ENCODE measurements at places on chromosomes 3 and 15.

GRCh38 chr3:8900869-8901268 is 62.4 kb downstream of the RAD18 start:
- no peak for DNase-seq

- DNase-seq, result no peak
Observed at GRCh38 chr3:12588039-12589009, 31.4 kb downstream of the MKRN2 start.

DNA sequence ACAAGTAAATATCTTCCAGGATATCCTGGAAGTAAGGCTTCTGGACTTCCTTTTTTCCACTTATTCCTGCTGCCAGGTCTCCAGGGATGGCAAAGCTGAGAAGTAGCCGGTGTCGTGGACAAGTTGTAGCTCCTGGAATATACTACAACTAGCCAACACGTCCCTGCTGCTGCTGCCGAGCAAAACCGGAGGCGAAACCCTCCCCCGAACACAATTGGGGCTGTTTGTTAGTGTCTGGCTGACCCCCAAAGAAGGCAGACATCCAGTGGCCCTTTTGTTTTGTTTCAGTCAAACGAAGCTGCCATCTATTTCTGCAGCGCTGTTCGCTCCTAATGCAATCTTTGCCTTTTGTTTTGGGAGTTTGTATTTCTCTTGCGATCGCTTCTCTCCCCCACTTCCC is 45.3 kb upstream of the EIF5A2 start:
- no peak for DNase-seq

GRCh38 chr3:8509961-8510360 is 8.3 kb downstream of the LMCD1 start:
- DNase-seq, result no peak

GRCh38 chr15:26866298-26867199 is at the start of gene GABRA5:
Gene GABRA5, plus strand, starts transcription at chr15:26867062. Its CDS starts 2,187 bp downstream, at chr15:26869249.
- DNase-seq, result peak; percentile 57

GRCh38 chr3:49803465-49804140 is 542 bp downstream of the INKA1 start:
- no peak for DNase-seq

DNA sequence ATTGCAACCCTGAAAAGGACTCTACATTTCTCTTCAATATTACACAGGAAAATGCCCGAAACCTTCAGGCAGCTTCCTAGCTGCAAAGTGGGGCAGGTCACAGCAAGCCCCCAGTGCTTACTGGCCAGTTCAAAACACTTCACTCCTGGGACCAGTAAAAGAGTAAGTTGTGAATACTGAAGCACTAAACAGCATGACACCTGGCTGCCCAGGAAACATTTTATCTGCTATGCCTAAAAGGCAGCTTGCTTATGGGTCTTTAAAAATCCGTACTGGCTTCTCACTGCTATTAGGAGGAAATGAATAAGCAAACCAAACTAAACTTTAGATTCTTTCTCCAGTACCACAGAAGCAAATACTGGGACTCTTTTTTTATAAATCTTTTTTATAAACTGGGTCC is 457.9 kb upstream of the ALCAM start:
- no peak for DNase-seq

DNA sequence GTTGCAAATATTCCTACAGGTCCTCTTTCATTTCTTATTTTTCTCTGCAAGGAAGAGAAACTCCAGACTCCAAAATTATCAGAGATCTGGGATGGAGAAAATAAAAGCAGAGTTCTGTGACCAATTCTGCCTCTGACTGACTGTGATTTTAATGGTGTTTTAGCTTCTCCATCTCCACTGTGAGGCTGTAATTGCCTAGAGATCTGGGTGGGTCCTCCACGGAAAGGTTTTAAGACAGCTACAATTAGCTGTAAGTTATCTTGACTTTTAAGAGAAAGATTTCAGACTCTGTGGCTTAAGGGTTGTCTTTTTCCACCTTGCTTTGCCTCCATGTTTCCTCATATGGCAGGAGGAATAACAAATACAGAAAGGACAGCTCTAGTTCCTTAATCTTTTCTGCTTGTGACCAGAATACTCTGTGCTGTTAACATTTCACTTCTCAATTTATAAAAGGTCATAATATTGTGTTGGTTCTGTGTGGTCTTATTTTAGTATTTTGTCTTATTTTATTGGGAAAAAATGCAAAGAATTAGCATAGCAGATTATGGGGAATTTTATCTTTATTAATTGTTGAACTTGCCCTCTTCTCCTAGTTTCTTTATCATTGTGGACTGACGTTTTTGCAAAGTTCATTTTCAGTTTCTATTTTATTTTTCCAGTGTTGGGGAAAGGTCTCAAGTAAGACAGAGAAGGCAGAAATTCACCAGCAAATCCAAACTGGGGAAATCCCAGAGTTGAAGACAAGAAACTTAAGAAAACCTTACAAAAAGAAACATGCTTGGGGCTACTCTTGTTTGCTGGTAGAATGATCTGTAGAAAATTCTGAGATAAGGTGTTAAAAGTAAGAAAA is 157.9 kb downstream of the RAP2B start:
- DNase-seq, result no peak

GRCh38 chr3:47536221-47536891 is 22.8 kb upstream of the ELP6 start:
- peak; percentile 83 for DNase-seq

DNA sequence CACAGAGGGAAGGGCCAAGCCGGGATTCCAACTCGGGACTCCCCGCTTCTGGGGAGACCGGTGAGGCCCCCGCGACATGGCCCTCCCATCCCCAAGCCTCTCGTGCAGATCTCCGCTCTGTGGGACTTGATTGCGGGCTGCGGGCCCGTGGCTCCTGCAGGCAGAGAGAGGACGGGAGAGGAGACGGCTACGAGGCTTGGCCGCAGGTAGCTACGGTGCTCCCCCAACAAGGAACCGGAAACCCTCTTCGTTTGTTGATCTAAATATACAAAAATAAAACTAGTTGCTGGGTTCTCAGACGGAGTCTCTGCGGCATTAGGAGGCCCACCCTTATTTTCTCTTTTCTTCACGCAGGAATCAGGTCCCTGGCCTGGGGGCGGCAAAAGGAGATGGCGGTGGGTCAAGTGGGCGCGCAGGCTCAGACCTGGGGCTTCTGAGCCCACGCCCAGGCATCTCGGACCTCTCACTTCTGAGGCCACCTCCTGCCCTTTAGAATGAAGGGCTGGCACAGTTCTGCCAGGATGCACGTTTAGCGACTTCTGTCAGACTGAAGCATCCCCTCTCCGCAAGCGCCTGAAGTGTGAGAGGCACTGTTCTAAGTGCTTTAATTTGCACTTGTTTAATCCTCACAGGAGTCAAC is 10.9 kb downstream of the GNB5 start:
- no peak for DNase-seq

- peak; percentile 33 for DNase-seq
Observed at GRCh38 chr3:64190517-64191515, 34.5 kb downstream of the PRICKLE2 start.

GRCh38 chr3:40309925-40310695 is 603 bp downstream of the EIF1B start:
- DNase-seq, result no peak

- DNase-seq, result no peak
Observed at GRCh38 chr15:66232267-66232625, 21.3 kb downstream of the MEGF11 start.

DNA sequence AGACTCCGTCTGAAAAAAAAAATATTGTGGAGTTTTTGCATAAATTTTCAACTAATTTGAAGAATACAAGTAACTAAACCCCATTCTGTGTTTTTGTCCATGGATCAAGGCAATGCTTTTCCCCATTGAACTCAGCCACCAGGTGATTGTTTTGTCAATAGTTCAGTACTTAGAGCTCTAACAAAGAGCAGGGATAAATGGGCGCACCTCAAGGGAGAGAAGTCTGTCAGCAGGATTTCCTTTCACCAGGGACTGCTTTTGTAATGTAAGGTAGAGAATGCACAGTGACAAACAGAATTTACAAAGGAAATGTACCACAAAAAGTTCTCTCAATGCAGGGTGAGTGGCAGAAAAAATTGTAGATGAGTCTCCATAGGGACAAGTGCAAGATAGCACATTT is 10.8 kb upstream of the ATP13A5 start:
- no peak for DNase-seq

- no peak for DNase-seq
Observed at GRCh38 chr3:146099316-146099715, 61.7 kb downstream of the PLOD2 start.

DNA sequence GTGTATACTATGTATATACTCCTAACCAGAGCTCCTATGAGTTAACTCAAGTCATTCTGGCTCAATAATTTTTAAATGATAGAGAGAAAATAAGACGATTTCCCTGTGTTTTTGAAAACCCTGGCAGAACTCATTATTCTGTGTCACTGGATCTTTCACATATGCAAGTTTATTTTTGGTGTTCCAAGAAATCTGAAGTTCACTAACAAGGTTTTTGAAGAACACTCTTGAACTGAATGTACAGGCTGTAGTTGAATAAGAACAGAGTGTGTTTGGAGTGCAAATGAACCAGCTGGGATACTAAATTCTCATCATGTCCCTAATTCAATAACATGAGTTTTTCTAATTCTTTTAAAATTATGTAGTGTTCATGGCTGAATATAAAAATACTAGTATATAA is 466.9 kb upstream of the SUCLG2 start:
- DNase-seq, result no peak

DNA sequence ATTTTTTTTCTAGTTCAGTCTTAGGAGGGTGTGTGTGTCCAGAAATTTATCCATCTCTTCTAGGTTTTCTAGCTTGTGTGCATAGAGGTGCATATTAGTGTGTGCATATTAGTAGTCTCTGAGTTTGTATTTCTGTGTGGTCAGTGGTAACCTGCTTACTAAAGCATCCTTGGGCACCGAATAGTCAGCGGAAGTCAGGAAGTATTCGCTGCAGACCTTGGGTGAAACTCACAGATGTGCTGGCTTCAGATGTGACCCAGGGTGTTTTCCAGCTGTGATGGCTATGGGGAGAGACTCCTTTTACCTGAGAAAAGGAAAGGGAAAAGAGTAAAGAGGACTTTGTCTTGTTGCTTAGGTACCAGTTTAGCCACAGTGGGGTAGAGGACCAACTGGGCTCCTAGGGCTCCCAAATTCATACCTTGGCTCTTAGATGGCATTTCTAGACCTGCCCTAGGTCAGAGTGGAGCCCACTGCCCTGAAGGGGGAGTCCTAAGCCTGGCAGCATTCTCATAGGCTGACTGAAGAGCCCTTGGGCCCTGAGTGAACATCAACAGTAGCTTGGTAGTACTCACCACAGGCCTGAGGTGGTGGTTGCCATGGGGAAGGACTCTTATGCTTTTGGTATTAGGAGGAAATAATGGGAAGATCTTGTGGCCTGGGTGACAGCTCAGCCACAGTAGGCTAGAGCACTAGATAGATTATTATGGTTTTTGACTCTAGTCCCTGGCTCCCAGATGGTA is 286.0 kb upstream of the ZPLD1 start:
- DNase-seq, result no peak

DNA sequence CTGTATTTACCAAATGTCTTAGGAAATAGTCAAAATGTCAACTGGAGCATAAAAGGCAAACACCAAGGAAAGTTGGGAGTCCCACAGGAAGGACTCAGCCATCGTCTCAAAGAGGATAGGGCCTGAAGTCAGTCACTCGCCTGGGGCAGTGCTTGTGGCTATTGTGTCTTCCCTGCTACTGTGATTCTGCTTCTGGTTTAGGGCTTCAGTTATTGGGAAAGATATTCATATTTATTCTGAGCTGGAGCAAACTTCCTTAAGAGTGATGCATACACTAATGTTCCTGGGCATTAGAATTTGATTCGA is 118.1 kb downstream of the EDEM1 start:
- no peak for DNase-seq

DNA sequence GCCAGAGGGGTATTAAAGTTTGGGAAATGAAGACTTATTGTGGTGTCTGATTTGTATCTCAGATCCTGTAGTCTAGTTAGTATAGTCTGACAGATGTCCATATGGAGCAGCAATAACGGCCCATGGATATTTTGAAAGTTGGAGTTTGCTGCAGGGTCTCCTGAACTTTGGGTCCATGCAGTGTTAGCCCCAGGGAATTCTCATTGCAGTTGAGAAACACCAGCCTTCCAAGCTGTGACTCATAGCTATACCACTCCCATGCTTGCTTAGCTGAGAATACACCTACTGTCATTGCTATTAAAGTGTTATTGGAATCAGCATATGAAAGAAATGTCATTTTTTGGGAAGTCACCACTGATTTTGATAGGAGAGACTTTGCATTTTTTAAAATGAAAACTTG is 29.2 kb downstream of the TMOD2 start:
- DNase-seq, result no peak

GRCh38 chr3:4948395-4948794 is 30.8 kb upstream of the BHLHE40 start:
- no peak for DNase-seq

- no peak for DNase-seq
Observed at GRCh38 chr3:168362156-168362555, 266.4 kb upstream of the GOLIM4 start.

DNA sequence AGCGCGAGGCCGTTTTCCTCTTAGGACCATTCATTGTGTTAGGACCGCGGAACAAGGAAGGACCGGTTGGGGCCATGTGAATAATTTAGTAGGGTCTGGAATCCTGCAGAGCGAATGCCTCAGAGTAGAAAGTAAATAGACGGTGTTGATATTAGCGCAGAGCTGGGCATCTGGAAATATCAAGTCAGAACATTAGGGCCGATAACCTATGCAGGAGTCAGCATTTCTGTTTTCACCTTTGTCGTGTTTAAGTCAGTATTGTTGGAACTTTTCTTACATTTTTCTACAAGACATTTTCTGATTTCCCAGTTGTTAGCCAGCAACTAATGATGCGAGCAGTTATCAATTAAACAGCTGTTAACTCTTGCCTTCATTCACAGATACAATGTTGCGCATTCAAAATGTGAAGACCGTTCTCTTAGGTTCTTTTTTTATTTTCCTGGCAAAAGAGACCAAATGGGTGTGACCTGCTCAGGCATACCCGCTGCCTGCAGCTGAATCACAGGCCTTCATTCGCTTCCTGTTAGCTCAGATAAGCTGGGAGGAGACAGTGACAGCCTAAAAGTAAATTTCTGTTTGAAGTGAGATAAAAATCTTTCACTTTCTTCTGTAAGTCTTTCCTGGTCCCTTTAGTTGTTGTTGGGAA is 966 bp upstream of the PKM start:
- DNase-seq, result no peak

All from D721Med (cell line).